ENCODE measurements at places on chromosomes 7 and 10.

DNA sequence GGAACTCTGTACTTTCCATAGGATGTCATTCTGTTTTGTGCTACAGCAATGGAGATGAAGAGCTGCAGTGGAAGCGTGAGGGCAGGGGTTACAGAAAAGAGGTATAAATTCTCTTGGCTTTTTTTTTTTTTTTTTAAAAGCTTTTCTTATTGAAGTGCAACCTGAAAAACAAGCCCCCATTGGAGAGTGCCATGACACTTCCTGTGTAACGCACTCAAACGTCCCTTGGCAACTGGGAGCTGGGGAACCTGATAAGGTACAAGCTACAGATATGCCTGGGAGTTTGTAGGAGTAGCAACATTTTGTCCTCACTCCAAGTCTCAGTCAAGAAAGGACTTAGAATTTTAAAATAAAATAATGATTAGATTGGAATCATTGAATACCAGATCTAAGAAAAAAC is 512.1 kb downstream of the RPS24 start:
- DNase-seq = no peak

GRCh38 chr7:107170051-107170915 is 1.5 kb downstream of the HBP1 start:
- no peak for DNase-seq

DNA sequence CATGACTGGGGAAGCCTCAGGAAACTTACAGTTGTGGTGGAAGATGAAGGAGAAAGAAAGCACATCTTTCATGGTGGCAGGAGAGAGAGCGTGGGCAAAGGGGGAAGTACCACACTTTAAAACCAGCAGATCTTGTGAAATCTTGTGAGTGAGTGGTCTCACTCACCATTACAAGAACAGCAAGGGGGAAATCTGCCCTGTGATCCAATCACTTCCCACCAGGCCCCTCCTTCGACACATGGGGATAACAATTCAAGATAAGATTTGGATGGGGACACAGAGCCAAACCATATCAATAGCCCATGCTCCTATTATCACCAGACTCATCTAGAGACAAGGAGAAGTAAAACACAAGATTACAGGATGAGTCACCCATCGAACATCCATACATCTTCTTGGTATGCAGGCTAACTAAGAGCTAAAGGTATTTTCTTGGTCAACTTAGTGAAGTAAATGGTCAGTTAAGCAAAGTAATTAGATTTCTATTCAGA is 55.3 kb upstream of the YAE1 start:
- peak; percentile 45 for DNase-seq

- DNase-seq = no peak
These were observed 26.6 kb downstream of the PHTF2 start for GRCh38 chr7:77825131-77825530.

GRCh38 chr10:125011171-125011925 is 69.4 kb downstream of the ZRANB1 start:
- DNase-seq = no peak

DNA sequence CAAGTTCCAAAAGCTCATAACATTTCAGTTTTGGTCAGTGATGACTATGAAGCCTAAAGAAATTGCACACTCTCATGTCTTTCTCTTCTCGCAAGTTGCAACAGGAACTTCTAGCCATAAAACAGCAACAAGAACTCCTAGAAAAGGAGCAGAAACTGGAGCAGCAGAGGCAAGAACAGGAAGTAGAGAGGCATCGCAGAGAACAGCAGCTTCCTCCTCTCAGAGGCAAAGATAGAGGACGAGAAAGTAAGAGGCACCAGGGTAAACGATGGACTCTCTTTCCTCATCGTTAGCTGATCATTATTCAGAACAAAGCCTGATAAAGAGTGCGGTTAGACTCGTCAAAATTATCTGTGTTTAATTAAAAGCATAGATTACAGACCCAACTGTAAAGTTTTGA is 94.7 kb downstream of the HDAC9 start:
- DNase-seq = no peak

GRCh38 chr10:3141351-3142005 is 31.1 kb downstream of the PITRM1 start:
- no peak for DNase-seq

DNA sequence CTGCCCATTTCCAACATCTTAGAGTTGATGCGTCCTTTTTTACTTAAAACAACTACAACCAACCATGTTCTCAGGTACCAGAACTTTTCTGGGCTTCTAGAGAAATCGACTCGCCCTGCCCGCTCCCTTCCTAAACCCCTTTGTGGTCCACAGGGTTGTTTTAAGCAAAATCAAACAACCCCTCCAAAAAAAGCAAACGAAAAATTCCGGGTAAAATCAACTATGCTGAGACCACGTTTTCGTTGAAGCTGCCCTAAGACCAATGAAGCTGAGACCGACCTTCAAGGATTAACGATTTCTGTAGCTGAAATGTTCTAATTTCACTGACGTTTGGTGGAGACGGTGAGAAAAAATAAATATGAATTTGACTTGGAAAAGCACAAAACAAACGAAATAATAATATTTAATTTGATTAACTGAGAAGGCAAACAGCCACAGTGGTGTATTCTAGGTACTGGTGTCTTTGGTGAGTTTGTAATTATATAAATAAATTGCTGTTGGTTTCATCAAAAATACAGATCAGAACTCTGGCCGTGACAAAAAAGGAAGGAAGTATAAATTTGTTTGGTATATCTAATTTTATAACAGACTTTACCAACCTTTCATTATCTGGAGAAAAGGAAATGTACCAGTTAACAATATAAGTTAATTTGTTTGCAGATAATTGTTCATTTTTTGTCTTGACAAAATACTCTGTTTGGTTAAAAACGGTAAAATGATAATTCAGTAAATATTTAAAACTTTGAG is 4.7 kb upstream of the IGF2BP3 start:
- DNase-seq = no peak

DNA sequence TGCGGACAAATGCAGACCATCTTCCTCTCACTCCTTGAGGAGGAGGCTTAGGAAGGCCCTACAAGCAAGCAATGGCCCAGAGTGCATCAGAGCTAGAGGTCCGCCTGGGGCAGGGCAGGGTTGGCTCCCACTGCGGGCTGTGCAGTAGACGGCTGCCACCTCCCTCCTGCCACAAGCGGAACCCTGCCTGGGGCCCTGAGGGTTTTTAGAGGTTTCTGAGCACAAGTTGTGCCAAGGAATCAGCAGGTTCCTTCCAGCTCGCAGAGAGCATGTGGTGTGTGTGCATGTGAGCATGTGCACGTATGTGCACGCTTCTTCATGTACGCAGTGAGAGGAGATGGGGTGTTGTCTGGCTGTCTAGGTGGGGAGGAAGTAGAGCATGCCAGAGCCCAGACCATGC is 25.9 kb upstream of the SMARCD3 start:
- DNase-seq = no peak

GRCh38 chr10:80684259-80684658 is 146.6 kb downstream of the SH2D4B start:
- DNase-seq = no peak

DNA sequence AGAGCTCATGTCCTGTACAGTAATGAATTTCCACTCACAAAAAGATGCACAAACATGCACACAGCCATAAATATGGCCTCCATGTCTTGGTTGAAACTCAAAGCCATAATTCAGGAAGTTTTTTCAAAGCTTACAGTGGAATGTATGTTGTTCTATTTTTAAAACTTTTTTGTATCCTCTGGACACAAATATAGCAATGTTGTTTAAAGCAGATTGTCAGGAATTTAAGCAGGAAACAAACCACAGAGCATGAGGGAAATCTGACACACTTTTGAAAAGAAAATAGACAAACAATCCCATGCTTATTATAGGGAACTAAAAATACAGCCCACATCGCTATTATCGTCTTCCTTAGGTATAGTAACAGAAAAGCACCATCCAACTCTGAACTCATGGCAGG is 21.5 kb downstream of the LRRN3 start:
- no peak for DNase-seq
